NCI-H187 (cell line): ENCODE measurements at places on chromosomes 7 and 10.

GRCh38 chr10:49183596-49184542 lies 4.3 kb downstream of the TMEM273 start:
- DNase-seq, result no peak

DNA sequence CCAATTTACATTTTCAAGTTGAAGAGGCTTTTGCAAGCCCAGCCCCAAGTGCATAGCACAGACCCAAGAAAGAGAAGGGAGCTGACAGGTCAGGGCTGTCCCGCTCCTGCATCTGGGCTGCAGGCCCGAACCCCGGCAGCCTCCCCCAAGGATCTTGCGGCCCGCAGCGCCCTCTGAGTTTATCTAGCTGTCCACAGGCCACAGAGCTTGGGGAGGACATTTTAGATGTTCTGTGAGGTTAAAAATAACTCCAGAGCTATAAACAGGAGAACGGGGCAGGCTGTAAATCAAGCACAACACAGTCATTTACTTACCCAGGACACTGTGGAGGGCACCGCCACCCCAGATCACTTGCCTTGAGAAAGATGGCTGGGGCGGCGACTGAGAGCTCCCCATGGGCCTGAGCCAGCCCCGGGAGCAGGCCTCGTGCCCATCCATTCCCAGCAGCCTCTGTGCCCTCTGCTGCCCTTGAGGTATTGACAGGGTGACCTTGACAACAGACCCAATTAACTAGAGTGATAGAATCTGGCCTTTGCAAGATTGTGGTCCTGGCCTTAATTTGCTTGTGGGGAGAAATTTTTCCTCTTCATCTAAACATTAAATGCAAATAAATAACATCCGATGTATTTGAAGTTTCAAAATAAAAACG lies 563.0 kb downstream of the TCERG1L start:
- no peak for DNase-seq

DNA sequence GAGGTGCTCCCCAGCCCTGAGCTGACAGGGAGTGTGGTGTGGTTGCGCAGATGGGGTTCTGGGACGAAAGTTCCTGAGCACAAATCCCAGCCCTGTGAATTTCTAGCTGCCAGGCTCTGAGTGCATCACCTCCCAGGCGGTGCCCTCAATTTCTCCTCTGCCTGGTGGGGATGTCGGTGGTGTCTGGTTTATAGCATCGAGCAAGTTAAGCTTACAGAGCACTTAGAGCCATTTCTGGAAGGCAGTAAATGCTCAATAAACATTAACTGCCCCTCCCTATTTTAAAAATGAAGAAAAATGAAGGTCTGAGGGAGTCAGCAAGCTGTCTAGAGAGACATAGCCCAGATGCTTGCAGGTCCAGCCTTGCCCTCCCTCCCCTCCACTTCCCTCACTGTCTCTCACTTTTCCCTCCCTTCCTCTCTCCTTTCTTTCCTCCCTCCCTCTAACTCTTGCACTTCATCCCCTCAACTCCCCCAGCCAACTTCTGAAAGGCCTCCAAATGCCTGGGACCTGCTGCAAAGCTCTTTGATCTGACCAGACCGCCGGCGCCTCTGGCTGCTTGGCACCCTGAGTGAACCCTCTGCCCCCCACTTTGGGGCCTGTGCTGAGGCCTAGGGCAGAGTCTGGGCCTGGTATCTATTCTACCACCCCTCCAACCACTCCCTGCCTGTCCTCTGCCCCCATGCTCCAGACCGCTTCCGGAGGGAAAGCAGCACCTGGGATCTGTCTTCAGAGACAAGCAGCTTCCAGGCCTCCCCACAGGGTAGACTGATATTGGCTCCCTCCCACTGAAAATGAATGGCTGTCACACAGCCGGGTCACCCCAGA lies 438.3 kb downstream of the RPS24 start:
- DNase-seq, result no peak

DNA sequence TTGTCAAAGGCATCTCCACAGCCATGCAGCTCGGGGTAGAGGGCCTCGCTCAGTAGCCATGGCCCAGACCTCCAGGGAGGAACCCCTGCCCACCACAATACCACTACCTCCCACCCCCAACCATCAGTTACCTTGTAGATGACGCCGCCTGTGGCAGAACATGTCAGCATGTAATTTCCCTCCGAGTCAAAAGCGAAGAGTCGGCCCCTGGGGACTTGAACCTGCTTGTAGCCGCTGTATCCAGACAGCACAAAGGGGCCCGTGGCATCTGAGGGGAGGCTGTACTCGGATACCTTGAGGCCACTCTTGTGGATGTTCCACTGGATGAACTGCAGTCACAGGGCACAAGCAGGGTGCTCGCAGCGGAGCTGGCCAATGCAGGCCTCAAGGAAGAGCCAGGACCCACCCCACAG lies 16.3 kb upstream of the CYREN start:
- DNase-seq, result no peak

DNA sequence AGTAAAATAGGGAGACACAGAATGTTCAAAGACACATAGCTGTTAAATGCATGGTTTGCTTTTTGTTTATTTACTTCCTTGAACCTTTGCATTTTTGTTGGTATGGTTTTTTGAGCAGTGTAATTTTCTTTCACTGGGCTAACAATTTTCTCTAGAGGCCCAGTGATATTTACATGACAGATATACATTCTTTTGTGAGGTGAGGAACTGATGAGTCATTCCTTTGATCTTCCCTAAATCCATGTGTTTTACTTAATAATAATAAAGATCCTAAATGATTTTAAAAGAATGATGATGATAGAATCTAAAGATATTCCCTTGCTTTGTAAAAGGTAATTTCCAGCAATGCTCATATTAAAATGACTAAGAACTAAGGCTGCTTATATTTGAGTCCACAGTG lies 188.5 kb upstream of the ANK3 start:
- DNase-seq, result no peak

DNA sequence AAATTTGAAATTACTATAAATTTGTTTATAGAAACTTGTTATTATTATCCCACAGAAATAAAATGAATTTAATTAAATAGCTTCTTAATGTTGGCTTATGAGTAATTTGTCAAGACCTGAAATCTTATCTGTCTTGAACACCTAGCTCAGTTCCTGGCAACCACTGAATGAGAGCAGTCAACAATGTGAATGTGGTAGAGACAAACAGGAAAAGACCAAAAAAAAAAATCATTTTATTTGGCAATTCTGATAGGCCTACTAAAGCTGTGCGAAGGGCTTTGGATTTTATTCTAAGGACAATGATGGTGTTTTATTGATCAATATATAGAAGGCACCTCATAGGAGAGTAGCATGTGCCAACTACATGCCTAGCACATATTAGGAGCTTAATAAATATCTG lies 127.8 kb upstream of the RSU1 start:
- no peak for DNase-seq

DNA sequence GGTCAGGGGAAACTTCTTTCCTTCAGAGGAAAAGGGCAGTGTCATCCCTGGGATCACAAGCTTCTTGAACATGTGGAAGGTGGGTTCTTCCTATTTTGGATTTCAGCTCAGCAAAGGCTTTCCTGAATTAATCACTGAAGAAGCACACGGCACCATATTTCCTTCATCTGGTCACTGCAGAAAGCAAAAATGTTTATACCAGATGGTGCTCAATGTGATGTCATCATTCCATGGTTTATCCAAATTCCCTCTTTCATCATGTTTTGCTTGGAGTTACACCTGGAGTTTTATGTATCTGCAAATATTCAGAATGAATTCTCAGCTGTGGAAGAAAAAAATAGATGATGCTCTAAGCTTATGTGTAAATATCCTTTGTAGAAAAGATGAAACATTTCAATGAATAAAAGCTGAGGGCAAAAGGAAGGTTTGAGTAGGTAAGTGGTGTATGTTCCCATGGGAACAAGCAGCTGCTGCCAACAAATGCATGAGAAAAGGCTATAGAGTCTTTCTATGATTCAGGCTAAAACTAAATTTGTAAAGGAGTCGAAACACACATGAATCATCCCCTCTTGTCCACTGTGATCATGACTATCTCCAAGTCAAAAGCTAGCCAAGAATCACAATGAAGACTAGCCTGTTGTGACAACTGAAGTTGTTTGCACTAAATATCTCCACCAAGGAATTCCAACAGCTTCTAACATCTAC lies 26.9 kb upstream of the BPGM start:
- no peak for DNase-seq

DNA sequence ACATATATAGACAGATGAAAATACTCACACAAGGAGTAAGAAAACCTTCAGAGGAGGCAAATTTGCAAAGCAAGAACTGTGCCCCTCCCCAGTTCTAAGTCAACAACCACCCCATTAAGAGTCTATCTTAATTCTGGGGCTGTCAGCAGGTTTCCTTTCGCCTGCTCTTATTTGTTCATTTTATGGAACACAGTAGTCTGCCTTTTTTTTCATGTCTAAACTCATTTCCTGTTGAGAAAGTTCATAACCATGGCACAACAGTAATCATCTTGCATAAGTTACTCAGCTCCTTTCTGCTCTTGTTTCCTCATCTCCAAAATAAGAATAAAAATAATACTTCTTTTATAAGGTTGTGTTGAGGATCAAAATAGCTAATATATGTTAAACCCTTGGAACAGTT lies 25.8 kb upstream of the AMPH start:
- no peak for DNase-seq

GRCh38 chr7:135420786-135421185 lies 89.1 kb downstream of the CNOT4 start:
- no peak for DNase-seq

- DNase-seq, result no peak
Observed at GRCh38 chr7:87627634-87627994, 584 bp upstream of the RUNDC3B start.

DNA sequence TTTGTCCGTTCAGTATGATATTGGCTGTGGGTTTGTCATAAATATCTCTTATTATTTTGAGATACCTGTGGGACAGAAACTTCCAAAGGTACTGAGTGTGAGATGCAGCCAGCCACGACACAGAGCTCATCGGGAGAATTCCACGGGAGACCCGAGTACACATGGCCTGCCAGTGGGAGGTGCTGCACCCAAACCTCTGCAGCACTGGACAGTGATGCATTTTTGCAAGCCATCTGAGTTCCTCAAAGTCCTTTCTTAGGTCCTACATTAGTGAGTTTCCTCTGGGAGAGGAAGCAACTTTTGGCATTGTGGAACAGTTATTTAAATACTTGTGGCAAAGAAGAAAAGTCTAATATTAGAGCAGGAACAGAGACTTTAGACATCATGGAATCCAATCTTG lies 77.5 kb downstream of the ARID5B start:
- DNase-seq, result no peak

DNA sequence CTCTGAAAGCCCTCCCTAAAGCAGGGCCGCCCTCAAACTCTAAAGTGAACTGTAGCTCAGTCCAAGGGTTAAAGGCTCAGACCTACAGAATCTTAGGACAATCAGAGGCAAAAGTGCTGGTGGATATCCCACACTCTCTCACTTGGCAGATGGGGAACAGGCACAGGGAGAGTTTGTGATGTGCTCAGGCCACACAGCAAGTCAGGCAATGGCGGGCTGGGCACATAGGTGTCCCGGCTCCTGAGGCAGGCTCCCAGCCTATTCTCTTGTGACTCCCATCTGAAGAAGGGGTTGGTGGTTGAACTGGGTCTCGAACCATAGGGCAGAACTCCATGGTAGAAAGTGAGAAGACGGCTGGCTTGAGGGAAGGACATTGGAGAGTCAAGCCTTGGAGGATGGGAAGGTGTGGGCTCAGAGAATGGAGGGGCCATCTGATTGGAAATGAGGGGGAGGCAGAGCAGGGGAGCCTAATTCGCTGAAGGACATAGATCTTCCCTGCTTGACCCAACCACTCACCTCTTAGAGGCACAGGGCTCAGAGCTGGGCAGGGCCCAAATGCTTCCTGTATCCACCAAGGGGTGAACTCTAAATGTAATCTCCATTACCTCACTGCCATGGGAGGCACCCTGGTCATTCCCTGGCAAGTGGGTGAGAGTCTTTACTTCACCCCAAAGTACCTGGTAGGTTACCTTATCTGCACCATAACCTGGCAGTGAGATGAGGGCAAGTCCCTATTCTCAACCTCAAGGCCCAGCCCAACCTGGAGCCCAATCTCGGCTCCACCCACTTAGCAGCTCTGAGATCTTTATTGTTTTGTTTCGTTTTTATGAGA lies 4.9 kb upstream of the ZMIZ1 start:
- DNase-seq, result no peak

DNA sequence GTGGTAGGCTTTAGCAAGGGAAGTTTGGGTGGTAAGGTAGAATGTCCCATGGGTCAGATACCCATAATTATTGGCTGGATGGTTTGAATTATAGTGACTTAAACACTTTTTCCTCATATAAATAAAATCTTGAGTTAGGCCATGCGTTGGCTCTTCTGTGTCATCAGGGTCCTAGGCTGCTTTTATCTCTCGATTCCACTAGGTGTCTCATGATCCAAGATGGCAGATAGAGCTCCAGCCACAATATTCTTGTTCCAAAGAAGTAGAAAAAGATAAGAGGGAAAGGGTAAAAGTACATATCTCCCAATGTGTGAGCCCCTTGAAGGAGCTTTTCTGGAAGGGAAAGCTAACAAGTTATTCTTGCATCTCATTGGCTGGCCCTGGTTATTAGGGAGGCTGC lies 144.7 kb downstream of the GRK5 start:
- DNase-seq, result no peak

GRCh38 chr7:31954500-31954899 lies 115.7 kb downstream of the PDE1C start:
- DNase-seq, result no peak

- no peak for DNase-seq
Observed at GRCh38 chr7:95421000-95421846, 13.6 kb downstream of the PON2 start.

- DNase-seq, result no peak
Observed at GRCh38 chr10:15314482-15315045, 56.5 kb downstream of the FAM171A1 start.

DNA sequence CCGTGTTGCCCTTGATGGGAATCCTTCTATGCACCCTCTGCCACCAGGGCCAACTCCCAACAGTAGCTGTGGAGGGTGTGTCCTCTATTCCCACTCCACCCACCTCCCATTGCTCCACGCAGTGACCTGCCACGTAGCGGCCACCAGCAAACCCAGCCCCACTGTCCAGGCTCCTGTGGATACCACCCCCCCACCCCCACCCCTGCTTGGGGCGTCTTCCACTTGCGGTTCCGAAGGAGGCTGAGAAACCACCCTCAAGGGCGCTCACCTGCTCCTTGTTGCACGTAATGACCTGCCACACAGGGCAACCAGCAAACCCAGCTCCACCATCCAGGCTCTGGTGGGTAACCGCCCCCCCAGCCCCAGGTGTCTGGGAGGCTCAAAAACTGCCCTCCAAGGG lies 72.0 kb downstream of the DIP2C start:
- DNase-seq, result no peak

GRCh38 chr10:72333112-72334015 lies 21.4 kb downstream of the DNAJB12 start:
- no peak for DNase-seq
